ENCODE measurements at places on chromosomes 5 and 9.

- no peak for DNase-seq
Observed at GRCh38 chr5:84149094-84149493, 235.6 kb downstream of the EDIL3 start.

GRCh38 chr5:122921826-122922225 is 76.4 kb downstream of the SNX24 start:
- no peak for DNase-seq

DNA sequence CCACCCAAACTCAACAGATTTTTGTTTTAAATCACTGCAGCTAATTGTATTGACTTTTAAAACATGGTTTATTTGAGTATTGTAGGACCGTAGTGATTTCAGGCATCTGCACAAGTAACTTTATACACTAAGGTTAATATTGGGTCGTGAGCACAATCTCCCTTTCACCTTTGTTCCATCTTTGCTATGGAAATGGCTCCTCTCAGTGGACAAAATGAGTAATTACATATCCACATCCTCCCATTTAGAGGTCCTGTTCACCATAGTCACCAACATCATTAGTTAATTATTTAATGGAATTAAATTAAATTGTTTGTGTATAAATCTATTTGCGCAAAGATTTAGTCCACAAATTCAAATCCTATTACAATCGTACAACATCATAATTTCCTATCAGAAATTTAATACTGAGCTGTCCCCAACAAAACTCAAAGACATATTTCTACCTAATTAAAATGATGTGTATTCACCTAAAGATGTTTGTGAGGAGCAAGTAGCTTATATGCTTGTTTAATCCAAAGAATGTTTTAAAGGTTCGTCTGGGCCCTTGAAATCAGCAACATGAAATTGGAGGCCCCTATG is 173.0 kb upstream of the DAPK1 start:
- no peak for DNase-seq

- no peak for DNase-seq
Observed at GRCh38 chr9:91376239-91376638, 14.5 kb upstream of the AUH start.

GRCh38 chr5:116559673-116560164 is 14.9 kb downstream of the SEMA6A start:
- DNase-seq: no peak

DNA sequence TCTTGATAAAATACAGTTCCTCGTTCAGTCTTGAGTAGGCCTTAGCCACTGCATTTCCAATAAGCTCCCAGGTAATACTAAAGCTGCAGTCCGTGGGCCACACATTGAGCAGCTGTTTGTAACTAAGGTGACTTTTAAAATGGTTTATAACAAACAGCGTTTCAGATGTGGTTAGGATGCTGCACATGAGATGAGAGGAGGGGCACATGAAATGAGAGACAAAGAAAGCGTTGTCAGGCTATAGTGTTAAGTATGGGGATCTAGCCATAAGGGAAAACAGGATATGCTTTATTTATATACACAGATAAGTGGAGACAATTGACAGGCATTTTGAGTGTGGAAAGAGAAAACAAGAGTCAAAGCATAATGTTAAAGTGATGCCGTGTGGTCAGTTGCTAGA is 89.9 kb downstream of the PAM start:
- no peak for DNase-seq

DNA sequence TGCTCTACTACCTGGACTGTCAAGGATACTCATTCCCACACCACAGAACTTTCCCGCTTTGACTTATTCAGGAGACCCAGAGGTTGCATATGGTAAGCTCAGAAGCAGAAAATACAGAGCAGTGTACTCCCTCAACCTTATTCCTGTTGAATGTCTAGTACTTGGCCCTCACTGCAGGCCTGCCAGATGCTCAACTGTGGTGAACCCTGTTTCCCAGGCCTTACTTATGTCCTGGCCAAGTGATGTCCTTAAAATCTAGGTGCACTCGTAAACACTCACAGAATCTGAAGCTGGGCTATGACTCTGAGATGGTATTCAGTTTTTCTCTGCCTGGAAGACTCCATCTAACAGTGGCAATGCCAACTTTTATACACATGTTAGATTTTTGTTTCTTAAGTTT is 21.0 kb downstream of the DIAPH1 start:
- no peak for DNase-seq

DNA sequence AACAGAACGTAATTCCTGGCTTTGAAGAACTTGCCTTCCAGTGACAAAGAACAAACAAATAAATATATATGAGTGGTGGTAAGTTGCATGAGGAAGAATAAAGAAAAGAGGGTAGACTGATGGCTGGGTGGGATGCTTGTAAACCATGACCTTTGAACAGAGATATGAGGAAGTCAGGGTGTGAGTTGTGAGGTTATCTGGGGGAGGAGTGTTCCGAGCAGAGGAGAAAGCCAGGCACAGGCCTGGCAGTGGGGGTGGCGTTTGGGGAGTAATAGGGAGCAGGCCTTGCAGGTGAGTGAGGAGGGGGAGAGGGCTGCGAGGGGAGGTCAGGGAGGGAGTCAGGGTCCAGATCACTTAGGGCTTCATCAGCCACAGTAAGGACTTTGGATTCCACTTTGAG is 213.4 kb downstream of the PTTG1 start:
- no peak for DNase-seq

- no peak for DNase-seq
Observed at GRCh38 chr9:36576866-36577265, 4.2 kb downstream of the MELK start.

DNA sequence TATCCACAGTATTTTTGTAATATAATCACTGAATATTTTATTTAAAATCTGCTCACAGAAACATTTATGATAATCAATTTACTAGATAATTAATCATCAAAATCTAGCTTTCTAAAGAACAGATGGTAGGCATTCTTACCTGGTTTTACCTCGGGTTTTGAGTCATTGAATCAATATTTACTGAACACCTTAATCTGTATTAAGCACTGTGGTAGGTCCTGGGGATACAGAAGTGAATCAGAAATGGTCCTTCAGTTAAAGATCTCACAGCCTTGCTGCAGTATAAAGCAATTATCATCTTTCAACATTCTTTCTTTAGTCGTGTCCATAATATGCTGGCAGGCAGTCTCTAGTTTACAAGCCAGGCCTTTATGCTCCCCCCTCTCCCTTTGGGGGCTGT is 2.0 kb upstream of the MEIKIN start:
- no peak for DNase-seq

DNA sequence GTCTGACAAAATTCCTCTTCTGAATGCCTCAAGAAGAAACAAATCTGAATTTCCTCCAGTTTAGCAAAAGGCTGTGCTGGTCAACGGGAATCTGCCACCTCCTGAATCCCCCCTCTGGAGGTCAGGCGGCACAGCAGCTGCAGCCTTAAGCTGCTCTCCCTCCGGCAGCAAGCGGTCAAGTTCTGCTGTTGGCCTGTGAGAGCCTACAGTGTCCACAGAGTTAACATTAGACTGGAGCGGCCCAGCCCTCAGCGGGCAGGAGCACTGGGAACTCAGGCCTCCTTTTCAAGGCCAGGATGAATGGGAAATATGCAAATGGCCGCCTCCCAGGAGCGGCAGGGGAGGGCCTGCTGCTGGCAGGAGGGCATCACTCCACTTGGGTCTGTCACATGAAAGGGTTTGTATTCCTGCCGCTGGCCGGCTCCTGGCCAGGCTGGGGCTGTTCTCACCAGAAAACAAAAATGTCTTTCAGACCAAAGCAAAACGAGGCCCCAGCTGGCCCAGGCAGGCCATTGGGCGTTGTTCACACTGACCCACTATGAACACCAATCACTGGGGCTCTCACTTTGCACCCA is 8.2 kb downstream of the ACSL6 start:
- DNase-seq: no peak

DNA sequence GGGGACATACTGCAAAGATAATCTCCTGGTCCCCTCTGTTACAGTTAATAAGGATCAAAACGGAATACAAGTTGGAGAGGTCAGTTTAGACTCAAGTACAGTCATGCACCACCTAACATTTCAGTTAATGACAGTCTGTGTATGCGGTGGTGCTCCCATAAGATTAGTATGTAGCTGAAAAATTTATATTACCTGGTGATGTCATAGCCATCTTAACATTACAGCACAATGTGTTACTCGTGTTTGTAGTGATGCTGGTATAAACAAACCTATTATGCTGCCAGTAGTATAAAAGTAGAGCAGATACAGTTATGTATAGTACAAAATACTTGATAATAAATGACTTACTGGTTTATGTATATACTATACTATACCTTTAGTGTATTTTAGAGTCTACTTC is 207.9 kb downstream of the GDNF start:
- no peak for DNase-seq

GRCh38 chr5:68431186-68431585 is 215.6 kb downstream of the PIK3R1 start:
- DNase-seq: no peak

DNA sequence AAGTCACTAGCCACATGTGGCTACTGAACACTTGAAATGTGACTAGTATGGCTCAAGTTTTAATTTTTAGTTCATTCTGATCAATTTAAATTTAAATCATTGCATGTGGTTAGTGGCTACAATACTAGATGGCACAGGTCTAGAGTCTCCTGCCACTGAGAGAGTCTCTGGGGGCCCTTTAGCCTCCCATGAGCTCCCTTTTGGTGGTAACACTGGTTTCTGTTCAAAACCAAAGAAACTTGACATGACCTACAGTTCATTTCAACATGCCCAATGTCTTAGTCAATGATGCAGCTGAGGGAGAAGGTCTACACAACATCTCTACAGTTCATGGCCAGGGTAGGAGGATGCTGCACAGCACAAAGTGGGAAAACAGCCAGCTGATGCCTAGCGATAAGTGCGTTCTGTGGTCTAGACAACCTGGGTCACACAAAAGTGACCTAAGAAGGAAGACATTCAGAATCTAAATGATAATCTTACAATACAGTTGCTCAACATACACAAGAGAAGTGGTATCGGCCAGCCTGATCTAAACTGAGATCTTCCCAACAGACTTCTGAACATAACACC is 121.0 kb downstream of the AUH start:
- DNase-seq: no peak

DNA sequence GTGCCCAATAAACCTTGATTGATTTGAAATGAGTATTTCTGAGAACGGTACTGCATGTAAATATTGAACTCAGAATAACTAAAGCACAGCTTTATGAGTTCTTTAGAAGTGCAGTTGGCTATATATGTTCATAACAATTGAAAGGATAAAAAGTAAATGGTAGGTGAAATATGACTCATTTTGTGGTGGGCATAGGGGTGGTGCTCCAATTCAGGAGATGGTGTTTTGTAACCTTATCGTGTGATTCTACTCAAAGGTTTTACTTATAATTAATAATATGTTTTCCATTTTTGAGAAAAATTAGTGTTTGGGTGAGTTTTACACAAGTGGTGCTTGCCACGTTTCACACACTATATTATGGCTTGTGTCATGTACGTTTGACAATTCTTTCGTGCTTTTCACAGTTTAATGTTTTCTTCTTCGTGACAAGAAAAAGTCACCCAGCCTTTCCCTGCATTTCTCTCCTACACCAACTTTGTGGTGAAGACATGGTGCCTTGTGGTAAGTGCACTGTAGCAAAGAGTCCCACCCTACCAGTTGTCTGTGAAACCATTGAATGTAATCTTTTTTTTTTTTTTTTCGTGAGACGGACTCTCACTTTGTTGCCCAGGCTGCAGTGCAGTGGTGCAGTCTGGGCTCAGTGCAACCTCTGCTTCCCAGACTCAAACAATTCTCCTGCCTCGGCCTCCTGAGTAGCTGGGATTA is 492.5 kb upstream of the SGCD start:
- no peak for DNase-seq
